SW 1271 (cell line): ENCODE measurements at places on chromosomes 3 and 15.

DNA sequence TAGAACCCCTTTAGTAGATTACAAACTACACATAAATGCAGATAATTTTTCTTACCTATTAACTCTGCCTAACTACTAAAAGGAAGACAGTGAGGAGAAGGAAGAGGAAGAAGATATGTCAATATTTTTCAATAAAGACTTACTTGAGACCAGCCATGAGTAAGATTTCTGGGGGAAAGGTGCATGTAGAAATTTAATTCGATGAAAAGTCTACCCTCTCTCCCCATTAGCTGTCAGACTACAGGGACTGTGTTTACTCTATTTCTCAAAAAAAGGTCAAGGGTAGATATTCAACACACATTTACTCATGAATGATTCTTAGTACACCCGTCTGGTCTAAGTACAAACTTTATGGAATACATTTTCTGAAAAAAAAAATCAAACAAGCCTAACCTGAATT, 6.8 kb downstream of the TSPAN3 start:
- no peak for DNase-seq

DNA sequence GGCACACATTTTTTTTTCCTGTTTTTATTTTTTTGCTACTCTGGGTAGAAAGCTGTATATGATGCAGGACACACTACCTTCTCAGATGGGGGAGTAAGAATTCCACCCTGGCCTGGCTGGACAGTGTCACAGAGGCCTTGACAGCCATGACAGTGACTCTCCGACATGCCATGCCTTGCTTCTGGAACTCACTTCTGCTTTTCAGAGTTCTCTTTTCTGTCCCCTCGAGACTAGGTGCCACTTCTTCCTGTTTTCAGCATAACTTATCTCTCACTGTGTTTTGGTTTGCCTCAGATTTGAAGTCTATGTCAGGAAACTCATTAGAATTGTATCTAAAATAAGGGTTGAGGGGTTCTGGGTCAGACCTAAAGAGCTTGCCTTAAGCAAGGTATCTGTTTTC, 69.1 kb upstream of the SEC13 start:
- no peak for DNase-seq

DNA sequence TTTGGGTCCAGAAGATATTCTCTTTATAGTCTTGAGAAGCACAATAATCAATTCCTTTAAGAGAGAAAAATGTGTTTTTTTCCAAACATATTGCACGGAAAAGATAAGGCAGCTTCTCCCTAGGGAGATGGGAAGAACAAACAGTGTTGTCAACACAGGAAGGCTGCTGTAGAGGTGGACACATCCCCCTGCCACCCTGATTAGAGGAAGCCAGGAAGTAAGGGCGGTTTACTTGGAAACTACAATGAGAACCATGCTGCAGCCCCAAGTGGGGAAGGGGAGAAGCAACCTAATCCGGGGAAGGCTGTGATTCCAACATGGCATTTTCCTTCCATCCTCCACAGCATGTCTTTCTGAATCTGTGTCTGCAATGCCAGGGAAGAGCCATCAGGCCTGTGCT, 256.9 kb upstream of the TGFBR2 start:
- DNase-seq = no peak

- DNase-seq = no peak
Measured at GRCh38 chr15:88574655-88575054, 28.2 kb upstream of the DET1 start.

GRCh38 chr3:124352149-124352539, 360.2 kb upstream of the ROPN1 start:
- no peak for DNase-seq

GRCh38 chr15:43529141-43529540, 11.7 kb downstream of the MAP1A start:
- DNase-seq = no peak

DNA sequence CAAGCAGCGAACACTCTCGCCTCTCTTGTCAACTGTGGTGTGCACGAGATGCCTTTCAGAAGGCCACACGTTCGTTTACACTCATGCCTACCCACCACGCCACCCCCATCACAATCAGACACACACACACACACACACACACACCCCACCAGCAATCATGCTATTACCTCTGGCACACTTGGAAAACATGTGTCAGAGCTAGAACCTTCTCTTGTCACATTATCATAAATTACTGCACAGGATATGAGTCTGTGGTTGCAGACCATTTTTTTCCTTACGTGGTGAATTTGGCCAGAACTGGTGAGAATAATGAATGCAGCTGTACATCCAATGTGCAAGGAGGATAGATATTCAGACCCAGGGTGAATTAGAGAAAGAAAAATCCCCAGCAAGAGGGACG, 52.4 kb downstream of the TRIM69 start:
- no peak for DNase-seq

DNA sequence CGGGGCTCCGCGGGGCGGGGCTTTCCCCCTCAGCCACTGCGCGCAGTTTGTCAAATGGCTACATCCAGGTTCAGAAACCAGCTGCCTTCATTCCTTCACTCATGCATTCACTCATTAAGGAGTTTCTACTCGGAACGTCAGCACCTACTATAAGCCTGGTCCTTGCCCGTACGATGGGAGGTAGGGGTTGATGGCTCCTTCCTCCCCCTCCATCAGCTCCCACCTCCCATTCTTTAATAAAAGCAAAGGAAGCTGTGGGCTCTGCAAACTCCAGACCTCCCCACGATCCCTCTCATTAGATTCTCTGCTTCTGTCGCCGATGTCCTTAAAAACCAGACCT, 267 bp upstream of the CFAP92 start:
- peak; percentile 4 for DNase-seq

GRCh38 chr3:127833281-127834032, 11.1 kb upstream of the MGLL start:
- DNase-seq = no peak

GRCh38 chr15:45495588-45495987, 27.0 kb downstream of the SLC30A4 start:
- DNase-seq = no peak

- no peak for DNase-seq
Measured at GRCh38 chr3:170204509-170204908, 17.7 kb upstream of the PRKCI start.

GRCh38 chr3:42419563-42419962, 9.2 kb upstream of the LYZL4 start:
- DNase-seq = no peak

DNA sequence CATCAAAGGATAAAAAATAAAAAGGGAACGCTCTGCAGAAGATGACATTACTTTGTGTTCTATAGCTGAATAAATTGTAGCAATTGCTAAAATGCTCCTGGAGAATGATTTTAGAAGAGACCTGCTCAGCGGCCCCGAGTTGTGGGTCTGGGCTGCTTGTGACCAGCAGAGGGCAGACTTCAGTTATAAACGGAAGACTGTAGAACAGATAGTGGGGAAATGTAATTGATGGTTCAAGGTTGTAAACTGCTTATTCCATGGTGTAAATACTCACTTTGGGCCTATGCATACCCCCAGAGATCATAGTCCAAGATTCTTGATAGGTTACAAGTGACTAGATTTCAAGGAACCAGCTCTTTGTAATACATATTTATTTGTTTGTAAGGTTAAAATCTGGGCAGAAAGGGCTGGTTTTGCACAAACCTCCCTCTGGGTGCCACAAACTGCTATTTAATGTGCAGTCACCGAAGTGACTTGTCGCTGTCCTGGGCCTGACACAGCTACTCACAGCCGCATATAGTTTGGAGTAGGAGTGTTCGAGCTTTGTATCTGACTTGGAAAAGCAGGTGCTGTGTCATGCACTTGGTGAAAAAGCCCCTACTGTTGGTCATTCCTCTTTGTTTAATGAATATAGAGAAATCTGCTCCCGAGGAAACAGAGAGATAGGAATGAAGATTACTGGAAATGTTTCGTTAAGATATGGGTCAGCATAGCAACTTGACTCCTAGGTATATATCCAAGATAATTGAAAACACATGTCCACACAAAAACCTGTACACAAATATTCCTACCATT, 34.7 kb upstream of the NDUFB4 start:
- DNase-seq = peak; percentile 64

DNA sequence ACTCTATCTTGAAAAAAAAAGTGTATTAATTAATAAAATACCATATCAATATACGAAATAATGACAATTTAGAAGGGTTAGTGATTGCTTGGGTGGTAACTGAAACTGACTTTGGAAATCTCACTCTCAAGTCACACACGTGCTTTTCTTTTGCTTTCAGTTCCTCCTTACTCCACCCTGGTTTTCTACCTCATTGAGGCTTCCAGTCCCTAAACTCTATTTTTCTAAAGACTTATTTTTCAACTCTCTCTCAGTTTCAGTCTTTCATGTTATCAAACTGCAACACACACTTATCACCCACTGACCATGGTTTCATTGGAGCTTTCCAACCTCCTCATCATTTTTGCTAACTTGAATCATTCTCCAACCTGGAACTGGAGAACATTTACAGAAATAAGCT, 23.5 kb downstream of the IL12A start:
- no peak for DNase-seq

DNA sequence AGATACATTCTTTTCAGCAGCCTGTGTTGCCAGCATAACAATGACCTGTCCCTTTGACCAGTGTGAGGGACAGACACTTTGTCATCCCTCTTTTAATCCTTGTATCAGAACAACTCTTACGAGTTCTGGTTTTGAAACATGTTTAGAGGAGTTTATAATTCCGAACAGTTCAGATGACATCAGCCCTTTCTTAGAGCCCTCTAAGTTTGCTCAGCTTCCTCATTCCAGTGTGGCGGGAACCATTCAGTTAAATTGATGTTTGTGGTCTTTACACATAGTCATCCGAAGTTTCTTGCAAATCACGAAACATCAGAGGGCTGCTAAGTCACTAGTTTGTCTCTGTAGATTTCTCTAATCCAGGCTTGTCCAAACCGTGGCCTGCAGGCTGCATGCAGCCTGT, 102.5 kb downstream of the AKAP13 start:
- no peak for DNase-seq

GRCh38 chr3:146131616-146132410, 29.2 kb downstream of the PLOD2 start:
- no peak for DNase-seq

DNA sequence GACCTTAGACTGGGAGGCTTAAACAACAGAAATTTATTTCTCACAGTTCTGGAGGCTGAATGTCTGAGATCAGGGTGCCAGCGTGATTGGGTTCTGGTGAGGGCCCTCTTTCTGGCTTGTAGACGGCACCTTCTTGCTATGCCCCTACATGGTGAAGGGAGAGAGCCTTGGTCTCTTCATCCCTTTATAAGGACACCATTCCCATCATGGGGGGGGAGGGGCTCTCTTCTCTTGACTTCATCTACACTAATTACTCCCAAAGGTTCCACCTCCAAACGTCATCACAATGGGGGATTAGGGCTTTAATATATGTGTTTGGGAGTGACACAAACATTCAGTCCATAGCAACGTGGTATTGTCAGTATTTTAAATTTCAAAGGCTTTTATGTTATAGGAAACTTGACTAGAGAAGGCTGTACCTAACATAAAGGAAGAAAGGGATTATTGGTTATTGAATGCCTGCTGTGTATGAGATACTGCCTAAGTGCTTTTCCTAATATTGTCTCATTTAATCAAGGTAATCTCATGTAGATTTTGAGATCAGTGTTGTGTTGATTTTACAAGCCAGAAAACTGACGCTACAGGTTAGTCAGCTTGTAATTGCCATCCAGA, 20.9 kb downstream of the SYN2 start:
- no peak for DNase-seq

DNA sequence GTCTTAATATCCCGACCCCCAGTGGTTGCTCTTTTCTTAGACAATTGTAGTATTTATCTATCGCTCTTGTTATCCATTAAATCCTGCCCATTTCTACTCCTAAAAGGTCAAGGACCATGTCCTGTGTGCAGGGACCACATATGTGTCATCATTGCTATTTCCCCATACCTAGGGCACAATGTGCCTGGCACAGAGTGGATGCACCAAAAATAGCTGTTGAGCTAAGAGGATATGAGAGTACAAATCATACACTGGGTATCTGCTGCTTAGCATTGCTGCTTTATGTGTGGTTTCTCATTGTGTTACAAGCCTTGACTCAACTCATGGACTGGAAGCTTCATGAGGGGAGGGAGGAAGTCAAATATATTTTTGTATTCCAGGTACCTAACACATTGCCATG, 3.4 kb upstream of the MITF start:
- DNase-seq = no peak

GRCh38 chr3:195907934-195908693, at the start of gene TNK2:
Gene TNK2 (minus strand): TSS chr3:195908551. CDS start chr3:195888588, 19,963 bp downstream.
- peak; percentile 25 for DNase-seq

- no peak for DNase-seq
Measured at GRCh38 chr15:77625376-77625775, 7.3 kb downstream of the LINGO1 start.

DNA sequence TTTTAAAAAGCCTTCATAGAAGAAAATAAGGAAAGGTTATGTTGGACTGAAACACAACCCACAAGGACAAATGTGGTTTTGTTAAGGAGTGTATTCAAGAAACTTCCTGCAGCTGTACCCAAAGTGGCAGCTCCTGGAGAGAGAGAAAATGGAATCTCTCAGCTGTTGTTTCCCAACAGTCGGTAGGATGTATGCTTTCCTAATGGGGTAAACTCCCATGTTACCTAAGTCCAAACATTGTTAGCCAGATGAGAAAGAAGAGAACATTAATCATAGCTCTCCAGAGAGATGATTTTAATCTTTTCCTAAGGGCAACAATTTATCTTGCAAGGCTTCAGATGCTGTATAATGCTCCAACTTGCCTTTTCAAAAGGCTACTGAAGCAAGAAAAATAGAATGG, 22.6 kb upstream of the TEX9 start:
- no peak for DNase-seq

GRCh38 chr3:33758864-33759263, 39.6 kb upstream of the PDCD6IP start:
- no peak for DNase-seq

DNA sequence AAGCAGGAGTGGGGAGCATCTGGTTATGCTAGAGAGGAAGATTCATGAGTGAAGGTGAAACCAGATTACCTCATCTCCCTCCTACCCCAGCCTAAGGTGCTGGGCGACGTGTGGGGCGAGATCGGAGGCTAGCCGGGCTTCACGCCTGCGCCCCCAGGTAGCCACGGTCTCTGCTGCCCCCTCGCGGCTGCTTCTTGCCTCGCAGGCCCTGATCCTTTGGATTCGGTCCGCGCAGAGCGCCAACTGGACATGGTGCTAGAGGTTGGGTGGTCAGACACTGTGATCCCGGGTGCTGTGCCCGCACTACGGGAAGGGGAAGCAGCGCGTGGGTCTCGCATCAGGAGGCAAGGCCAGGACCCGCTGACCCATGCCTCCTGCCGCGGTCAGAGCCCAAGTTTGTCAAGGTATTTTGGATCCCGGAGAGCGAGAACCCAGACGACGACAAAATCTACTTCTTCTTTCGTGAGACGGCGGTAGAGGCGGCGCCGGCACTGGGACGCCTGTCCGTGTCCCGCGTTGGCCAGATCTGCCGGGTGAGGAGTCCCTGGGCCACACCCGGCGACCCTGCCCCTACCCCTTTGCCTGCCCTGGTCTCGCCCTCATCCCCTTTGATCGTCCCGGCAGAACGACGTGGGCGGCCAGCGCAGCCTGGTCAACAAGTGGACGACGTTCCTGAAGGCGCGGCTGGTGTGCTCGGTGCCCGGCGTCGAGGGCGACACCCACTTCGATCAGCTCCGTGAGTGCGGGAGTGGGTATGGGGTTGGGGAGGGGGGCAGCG, 4.2 kb downstream of the SEMA3B start:
- DNase-seq = no peak

- DNase-seq = no peak
Measured at GRCh38 chr3:47348411-47349154, 32.2 kb upstream of the PTPN23 start.

GRCh38 chr15:55327387-55327786, 8.4 kb downstream of the PIGB start:
- DNase-seq = no peak
